ENCODE measurements at places on chromosomes 5 and 9. TPM values are rescaled to one million over a fixed set of nuclear protein-coding genes. Genes with fewer than 3 reads are reported as not detected.

Gene CCIN
- 0.19 TPM for total RNA-seq

Gene OBP2A
- not detected for total RNA-seq

Gene SPATA31D4
- total RNA-seq = not detected

DNA sequence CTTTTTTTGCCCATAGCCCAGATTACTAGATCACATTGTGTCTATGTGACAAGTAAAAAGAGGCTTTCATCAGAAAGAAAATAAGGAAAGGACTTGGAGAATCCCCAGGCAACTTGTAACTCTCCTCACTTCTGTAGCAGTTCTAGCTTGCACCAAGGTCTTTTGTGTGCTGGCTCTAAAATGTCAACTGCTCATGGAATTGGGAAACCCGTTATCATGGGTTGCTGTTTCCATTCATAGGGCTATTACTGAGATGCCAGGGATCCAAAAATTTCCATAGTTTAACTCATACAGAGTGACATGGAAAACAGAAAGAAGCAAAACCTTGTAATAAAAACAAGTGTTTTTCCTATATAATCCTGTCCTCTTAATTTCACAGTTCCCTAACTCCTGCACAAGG lies 123.9 kb upstream of the FBXL7 start:
- no peak for DNase-seq
- H3K27ac ChIP-seq = no peak overlapping the region
- no peaks in the 10 kb centered on the region for H3K36me3 ChIP-seq
- no peaks in the 10 kb centered on the region for H3K27me3 ChIP-seq

DNA sequence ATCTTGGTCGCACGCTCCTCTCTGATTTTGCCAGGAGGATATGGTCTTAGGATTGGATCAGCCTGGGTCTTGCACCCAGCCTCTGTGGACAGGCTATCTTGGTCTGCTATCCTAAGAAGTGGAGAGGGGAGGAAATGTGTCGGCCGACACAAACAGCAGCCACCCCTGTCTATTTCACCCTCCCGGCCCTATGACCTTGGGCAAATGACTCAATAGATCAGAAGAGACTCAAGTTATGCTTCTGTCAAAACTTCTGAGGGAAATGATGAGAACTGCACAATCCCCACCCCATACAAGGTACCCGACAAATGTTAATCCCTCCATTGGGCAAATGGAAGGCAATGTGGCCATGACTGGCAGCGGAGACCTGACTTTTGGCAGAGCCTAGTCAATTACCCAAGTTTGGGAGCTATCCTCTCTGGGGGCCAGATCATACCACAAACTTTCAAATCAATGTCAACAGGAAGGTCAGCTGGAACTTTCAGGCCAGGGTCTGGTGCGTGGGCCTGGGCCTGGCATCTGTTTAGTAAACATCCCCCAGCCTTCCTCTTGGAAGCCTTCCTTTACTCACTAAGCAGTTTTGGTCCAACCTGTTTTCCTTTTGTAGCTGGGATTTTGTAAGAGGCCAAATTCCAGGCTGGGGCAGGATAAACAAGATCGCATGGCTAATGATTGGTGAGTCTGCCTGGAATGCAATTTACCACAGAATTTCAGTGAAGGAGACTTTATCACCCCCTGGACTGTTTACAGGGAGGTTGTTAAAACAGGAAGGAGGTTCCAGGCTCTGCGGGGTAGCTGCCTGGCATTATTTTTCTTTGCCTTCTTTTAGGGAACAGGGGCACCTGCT lies 64.2 kb upstream of the CPEB4 start:
- no peaks in the 10 kb centered on the region for H3K27me3 ChIP-seq
- no peak overlapping the region for H3K4me3 ChIP-seq
- no peak for DNase-seq

GRCh38 chr5:132408965-132409364 lies 39.5 kb downstream of the SLC22A5 start:
- no peak overlapping the region for H3K4me3 ChIP-seq
- no peak for DNase-seq
- no peak overlapping the region for H3K27ac ChIP-seq
- no peaks in the 10 kb centered on the region for H3K36me3 ChIP-seq
- no peaks in the 10 kb centered on the region for H3K4me1 ChIP-seq
- no peaks in the 10 kb centered on the region for H3K27me3 ChIP-seq

- H3K27me3 ChIP-seq = no peaks in the 10 kb centered on the region
- no peaks in the 10 kb centered on the region for H3K4me1 ChIP-seq
- no peak overlapping the region for H3K27ac ChIP-seq
- no peak overlapping the region for H3K4me3 ChIP-seq
- no peaks in the 10 kb centered on the region for H3K36me3 ChIP-seq
Observed at GRCh38 chr9:121612511-121612998, 38.9 kb upstream of the DAB2IP start.

- H3K36me3 ChIP-seq = no peaks in the 10 kb centered on the region
- H3K27ac ChIP-seq = no peak overlapping the region
- H3K4me3 ChIP-seq = no peak overlapping the region
- H3K27me3 ChIP-seq = no peaks in the 10 kb centered on the region
- no peak for DNase-seq
- H3K4me1 ChIP-seq = no peaks in the 10 kb centered on the region
Observed at GRCh38 chr9:120175031-120175430, 404.9 kb downstream of the CDK5RAP2 start.

DNA sequence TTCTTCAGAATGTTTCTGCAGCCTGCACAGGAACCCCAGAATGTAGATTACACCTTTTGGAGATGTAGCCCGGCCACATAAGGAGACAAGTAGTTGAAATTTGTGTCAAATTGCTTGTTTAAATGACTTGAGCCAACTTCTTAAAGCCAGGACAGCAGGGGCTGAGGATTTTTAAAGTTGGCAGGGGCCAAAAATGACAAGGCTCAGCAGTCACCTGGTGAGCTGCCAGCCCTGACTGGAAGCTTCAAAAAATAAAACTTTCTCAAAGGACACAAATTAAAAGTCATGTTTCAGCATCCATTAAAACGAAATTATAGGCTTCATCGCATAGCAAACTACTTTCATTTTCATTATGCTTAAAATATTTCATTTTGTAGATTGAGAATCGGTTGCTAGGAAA lies 340.3 kb upstream of the WWC1 start:
- DNase-seq = no peak
- H3K27ac ChIP-seq = no peak overlapping the region
- no peaks in the 10 kb centered on the region for H3K36me3 ChIP-seq
- H3K4me1 ChIP-seq = peaks cover 3% of the 10 kb centered on the region

GRCh38 chr5:1052641-1053390 lies 44.2 kb downstream of the NKD2 start:
- H3K27me3 ChIP-seq = no peaks in the 10 kb centered on the region
- DNase-seq = no peak
- no peak overlapping the region for H3K27ac ChIP-seq
- H3K4me1 ChIP-seq = no peaks in the 10 kb centered on the region

DNA sequence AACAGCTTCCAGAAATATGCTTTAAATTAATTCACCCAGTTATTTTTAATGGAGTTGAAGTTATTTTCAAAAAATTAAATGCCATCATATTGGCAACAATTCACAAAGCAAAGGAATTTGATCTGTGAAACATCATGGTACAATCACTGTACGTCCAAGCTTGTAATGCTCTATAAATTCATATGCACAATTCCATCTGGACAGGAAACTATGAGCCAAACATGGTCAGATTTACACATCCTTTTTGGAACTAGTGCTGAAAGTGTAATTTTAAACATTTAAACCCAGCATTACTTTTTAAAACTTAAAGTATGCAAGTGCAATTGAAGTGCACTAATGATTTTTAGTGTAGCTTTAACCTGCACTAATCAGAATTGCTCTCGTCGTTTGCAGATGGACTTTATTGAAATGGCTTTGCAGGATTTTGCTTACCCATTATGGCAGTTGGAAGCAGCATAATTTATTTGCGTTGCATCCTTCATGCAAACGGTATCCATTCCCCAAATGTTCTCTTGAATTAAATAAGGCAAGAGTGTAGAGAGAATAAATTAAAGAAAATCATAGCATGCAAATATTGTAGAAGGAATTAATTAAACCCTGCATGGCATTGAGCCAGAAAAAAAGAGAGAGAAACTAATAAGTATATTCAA lies 21.0 kb upstream of the OR13F1 start:
- no peak overlapping the region for H3K27ac ChIP-seq
- no peak for DNase-seq
- no peaks in the 10 kb centered on the region for H3K4me1 ChIP-seq

DNA sequence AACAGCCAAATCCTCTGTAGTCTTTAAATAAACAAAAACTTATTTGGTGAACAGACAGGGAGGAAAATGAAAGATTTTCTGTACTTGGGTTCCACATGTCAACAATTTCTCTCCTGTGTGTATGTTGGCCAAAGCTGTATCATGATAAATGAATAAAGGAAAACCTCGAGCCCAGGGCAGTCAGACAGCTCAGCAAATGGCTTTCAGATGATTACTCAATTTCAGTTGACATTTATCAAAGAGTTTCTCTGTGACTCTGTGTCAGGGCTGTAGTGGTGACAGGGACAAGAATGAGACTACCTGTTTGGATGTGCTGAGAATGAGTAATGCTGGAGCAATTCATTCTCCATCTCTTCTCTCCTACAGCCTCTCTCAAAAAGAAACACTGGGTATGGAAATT lies 45.7 kb upstream of the PTGS1 start:
- H3K27ac ChIP-seq = no peak overlapping the region
- H3K4me1 ChIP-seq = 0 out of 2 replicates have a peak, but pooled peaks cover 2% of the 10 kb centered on the region
- H3K27me3 ChIP-seq = no peaks in the 10 kb centered on the region
- no peak for DNase-seq
- H3K36me3 ChIP-seq = peaks cover 5% of the 10 kb centered on the region

DNA sequence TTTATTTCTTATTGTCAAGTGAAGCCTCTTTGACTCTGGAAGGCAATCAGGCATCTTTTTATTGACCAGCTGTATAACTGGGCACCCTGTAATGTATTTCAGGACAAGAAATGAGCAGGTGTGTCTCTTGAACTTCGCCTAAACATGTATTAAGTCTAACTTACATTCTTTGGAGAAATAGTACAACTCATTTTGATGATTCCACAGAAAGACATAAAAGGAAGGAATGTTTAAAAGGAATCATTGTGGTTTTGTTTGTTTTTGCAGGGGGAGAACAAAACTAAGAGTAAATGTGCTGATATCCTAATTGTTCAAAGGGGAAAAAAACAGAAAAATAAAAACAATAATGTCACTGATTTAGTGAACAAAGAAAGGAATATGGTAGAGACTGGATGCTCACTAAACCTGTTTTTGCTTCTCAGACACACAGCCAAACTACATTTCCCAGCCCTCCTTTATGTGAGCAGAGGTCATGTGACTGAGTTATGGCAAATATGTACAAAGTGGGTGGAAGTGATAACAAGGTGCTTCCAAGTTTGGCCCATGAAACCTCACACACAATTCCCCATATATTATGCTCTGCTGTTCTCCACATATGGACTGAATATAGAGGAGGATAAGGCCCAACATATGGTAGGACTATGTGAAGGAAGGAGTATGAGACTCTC lies 150.6 kb upstream of the ACOT12 start:
- no peaks in the 10 kb centered on the region for H3K4me1 ChIP-seq
- DNase-seq = no peak
- no peak overlapping the region for H3K27ac ChIP-seq
- no peaks in the 10 kb centered on the region for H3K36me3 ChIP-seq
- no peaks in the 10 kb centered on the region for H3K27me3 ChIP-seq
- H3K4me3 ChIP-seq = no peak overlapping the region

GRCh38 chr5:96187309-96188027 lies 225.8 kb upstream of the ELL2 start:
- no peak overlapping the region for H3K27ac ChIP-seq
- no peak overlapping the region for H3K4me3 ChIP-seq
- H3K36me3 ChIP-seq = no peaks in the 10 kb centered on the region
- no peak for DNase-seq
- no peaks in the 10 kb centered on the region for H3K4me1 ChIP-seq
- H3K27me3 ChIP-seq = no peaks in the 10 kb centered on the region

GRCh38 chr5:67648201-67648671 lies 451.6 kb upstream of the CD180 start:
- H3K4me1 ChIP-seq = no peaks in the 10 kb centered on the region
- no peak overlapping the region for H3K27ac ChIP-seq
- H3K4me3 ChIP-seq = no peak overlapping the region
- no peaks in the 10 kb centered on the region for H3K27me3 ChIP-seq
- DNase-seq = no peak

GRCh38 chr9:135990468-135991429 lies 29.6 kb upstream of the UBAC1 start:
- no peak overlapping the region for H3K4me3 ChIP-seq
- peaks cover 32% of the 10 kb centered on the region for H3K4me1 ChIP-seq
- no peaks in the 10 kb centered on the region for H3K27me3 ChIP-seq
- no peak overlapping the region for H3K27ac ChIP-seq

Data from H1 (cell line).